ENCODE measurements at places on chromosomes 4 and X. TPM values are rescaled to one million over a fixed set of nuclear protein-coding genes. Genes with fewer than 3 reads are reported as not detected.

Gene PRDM8
- total RNA-seq: 5.9 TPM

GRCh38 chrX:126272795-126273497 is 106.9 kb upstream of the DCAF12L2 start:
- no peak for DNase-seq

Gene ANOS1
- total RNA-seq: 4.9 TPM

- DNase-seq: no peak
These were observed 152.3 kb downstream of the LRBA start for GRCh38 chr4:150862829-150863228.

Gene TLL1
- 11.5 TPM for total RNA-seq

Gene CT47C1
- not detected for total RNA-seq

Gene RAB40AL
- total RNA-seq: 3.6 TPM

Gene P2RY4
- 0.33 TPM for total RNA-seq

DNA sequence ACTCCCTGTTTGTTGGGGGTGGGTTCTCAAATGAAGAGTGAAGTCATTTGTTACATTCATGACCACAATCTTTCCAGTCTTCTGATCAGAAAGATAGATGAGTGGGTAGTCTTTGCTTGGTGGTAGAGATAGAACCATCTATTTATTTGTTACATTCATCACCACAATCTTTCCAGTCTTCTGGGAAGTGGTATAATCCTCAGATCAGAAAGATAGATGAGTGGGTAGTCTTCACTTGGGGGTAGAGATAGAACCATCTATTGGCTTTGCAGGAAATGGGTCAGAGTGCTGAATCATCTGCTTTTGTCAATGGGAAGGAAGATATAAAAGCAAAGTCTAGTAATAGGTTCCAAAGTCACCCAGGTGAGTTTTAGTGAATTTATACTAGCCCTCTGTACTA is 64.2 kb upstream of the EPGN start:
- DNase-seq: no peak

Gene CLDN22
- total RNA-seq: not detected

DNA sequence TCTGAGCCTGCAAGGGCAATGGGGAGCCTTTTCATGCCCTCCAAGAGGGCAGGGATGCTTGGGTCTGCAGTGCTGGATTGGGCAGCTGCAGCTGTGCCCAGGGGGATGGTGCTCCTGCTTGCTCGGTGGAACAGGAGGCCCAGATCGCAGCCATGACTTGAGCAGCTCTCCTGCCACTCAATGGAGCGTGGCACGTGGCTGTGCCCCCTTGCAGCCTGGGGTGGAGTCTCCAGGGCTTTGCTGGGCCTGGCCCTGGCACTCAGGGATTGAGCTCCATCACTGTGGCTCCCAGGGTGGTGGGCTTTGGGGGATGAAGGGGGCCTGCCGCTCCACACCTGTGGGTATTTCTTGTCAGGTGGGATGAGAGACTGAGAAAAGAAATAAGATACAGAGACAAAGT is 53.4 kb upstream of the IBSP start:
- DNase-seq: no peak

DNA sequence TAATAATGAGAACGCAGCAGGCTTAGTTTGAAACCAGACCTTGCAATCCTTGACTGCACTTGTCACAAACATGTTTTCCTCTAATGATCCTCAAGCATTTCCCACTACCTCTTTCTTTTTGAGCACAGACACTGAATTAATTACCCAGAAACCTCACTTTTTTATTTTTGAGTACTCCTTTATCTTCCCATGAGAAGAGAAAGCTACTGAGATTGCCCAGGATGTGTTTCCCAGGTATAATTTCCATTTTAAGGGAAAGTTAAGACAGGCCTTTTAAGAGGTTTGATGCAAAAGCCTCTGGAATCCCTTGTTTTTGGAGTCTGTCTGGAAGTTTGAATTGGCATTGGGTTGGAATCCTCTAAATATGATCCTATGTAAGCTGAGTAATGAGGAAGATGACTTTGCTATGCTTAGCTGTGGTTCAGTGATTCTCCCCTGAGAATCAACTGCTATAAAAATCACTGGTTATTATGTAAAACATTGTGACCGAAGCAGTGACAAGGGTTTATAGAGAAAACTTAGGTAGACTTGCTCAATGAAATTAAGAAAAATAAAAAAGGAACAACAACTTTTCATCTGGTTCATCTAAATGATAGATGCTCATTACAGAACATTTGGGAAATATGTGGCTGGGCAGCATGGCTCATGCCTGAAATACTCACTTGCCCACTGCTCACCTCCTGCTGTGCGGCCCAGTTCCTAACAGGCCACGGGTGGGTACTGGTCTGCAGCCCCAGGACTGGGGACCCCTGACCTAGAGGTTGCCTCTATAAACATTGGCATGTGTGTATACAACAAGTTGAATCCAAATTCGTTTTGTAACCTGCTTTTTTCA is 10.8 kb upstream of the RHOH start:
- DNase-seq: no peak

GRCh38 chr4:22045051-22045630 is 96.6 kb upstream of the KCNIP4 start:
- no peak for DNase-seq

DNA sequence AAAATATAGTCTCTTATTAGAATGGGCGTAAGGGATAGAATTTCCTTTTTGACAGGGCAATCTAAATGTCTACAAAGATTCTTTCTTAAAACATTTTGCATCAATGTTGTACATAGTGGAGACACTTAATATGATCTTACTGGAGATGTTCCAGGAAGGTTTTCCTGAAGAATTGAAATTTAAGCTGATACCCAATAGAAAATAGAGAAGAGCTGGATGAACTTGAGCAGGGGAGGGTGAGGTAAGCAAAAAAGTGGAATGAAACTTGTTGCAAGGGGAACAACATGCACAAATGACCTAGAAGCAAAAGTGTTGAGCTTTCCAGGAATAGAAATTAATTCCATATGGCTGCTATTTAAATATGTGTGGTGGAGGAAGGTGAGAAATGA is 19.7 kb downstream of the SLAIN2 start:
- DNase-seq: no peak

DNA sequence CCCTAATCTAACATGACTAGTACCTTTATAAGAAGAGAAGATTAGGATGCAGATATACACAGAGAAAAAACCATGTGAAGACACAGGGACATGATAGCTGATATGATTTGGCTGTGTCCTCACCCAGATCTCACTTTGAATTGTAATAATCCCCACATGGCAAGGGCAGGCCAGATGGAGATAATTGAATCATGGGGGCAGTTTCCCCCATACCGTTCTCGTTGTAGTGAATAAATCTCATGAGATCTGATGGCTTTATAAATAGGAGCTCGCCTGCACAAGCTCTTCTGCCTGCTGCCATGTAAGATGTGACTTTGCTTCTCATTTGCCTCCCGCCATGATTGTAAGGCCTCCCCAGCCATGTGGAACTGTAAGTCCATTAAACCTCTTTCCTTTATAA is 364.3 kb downstream of the FBXW7 start:
- no peak for DNase-seq

GRCh38 chrX:149456476-149457245 is 48.4 kb downstream of the IDS start:
- no peak for DNase-seq

Gene CDKN2AIP
- 22.2 TPM for total RNA-seq

- DNase-seq: no peak
These were observed 39.8 kb upstream of the KLHL13 start for GRCh38 chrX:118156254-118156952.

GRCh38 chr4:45770958-45771357 is 352.9 kb downstream of the GABRG1 start:
- DNase-seq: no peak

DNA sequence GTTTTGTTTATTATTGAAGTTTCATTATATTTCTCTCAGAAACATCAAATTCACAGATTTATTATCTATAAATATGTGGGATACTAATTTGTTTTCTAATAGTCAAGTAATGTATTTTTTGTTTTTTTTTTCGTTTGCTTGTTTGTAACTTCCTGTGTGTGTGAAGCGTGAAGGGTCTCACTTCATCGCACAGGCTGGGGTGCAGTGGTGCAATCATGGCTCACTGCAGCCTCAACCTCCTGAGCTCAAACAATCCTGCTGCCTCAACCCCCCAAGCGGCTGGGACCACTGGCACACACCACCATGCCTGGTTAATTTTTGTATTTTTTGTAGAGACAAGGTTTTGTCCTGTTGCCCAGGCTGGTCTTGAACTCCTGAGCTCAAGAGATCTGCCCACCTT is 55.1 kb downstream of the SH3RF1 start:
- no peak for DNase-seq

GRCh38 chrX:142977128-142977914 is 48.4 kb upstream of the SPANXN4 start:
- DNase-seq: no peak

Gene S100G
- total RNA-seq: 1.6 TPM

GRCh38 chr4:151226004-151226932 is 50.7 kb upstream of the PRSS48 start:
- DNase-seq: no peak

Gene NAP1L3
- 1.8 TPM for total RNA-seq

- DNase-seq: no peak
These were observed 335.1 kb upstream of the CLNK start for GRCh38 chr4:11019451-11020240.

Gene FAM90A26
- not detected for total RNA-seq

GRCh38 chr4:100369871-100370270 is 148.0 kb downstream of the EMCN start:
- no peak for DNase-seq

DNA sequence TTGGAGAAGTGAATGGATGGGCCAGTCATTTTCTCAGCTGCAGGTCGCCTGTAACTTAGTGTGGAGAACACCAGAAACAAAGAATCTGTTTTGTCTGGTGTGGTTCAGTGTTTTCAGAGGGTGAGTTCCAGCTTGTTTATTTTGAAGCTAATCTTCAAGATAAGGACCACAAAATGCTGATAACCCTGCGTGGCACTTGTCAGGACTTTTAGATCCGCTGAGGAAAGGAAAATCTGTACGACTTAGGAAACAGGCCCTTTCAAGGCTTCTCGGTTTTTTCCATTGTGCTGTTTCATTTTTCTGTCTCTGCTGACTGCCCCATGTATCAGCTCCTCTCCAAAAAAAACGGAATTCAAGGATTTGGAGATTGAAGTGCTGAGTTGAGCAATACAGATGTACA is 8.7 kb upstream of the ANAPC4 start:
- no peak for DNase-seq

DNA sequence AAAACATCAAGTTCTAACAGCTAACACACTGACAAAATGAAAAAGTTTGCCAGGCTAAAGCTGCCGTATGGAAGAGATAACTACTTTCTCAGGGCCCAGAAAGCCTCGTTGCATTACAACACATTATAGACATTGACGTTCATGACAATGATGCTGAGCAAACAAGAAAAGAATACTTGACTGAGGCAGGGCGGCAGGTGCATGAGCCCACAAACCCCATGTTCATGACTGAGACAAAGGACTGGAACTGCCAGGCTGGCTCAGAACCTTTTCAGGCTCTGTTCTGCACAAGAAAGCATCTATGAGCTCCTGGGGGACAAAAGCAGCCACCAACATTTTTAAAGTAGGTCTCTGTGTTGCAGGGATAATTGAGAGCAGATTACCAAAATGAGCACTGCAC is 13.6 kb downstream of the TLR6 start:
- no peak for DNase-seq

Gene ZNF711
- 14.5 TPM for total RNA-seq

- DNase-seq: peak; percentile 50
These were observed 325.5 kb upstream of the F9 start for GRCh38 chrX:139204898-139205667.

DNA sequence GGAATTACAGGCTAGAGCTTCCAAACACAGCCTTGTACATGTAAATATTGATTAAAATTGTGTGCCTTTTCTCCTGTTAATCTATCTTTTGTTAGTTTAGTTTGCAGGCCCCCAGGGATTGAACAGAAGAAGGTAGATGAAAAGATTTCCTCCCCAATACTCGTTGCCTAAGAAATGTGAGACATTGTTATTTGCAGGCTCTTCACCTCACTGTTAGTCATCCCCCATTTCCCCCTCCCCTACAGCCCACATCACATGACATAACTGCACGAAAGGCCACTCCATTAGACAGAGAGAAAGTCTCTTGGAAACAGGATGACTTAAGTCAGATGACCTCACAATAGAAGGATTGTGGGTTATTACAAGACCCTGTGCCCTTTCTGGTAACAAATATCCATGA is 13.3 kb upstream of the MID1 start:
- DNase-seq: peak; percentile 30

GRCh38 chrX:112377481-112377880 is 294.9 kb upstream of the TRPC5 start:
- DNase-seq: no peak

- no peak for DNase-seq
These were observed 1112.5 kb downstream of the TECRL start for GRCh38 chr4:63296773-63297172.

GRCh38 chr4:159420162-159421057 is 317.5 kb downstream of the RAPGEF2 start:
- no peak for DNase-seq

Gene HSFX2
- total RNA-seq: not detected

GRCh38 chrX:18578546-18578945 is 93.4 kb downstream of the RS1 start:
- DNase-seq: no peak

DNA sequence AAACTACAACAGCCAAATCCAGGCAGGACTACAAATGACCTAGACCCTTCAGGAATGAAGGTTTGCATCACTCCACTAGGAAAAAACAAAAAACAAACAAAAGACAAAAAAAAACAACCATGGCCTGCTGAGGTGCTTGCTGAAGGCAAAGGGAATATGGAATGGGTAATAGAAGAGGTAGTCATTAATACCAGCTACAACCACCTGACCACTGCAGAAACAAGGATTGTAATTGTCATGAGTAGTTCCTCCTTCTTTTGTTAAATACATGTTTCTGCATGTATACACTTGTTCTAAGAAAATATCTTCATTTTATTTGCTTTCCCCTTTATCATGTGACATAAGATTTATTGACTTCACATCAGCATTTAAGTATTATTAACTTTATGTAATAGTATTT is 409.8 kb upstream of the GRID2 start:
- no peak for DNase-seq

Gene RHOXF1
- total RNA-seq: not detected

GRCh38 chrX:75968293-75968692 is 183.2 kb upstream of the MAGEE2 start:
- no peak for DNase-seq

GRCh38 chrX:70468709-70469108 is 24.1 kb downstream of the DLG3 start:
- no peak for DNase-seq

- no peak for DNase-seq
These were observed 31.7 kb downstream of the USP9X start for GRCh38 chrX:41116948-41117347.

DNA sequence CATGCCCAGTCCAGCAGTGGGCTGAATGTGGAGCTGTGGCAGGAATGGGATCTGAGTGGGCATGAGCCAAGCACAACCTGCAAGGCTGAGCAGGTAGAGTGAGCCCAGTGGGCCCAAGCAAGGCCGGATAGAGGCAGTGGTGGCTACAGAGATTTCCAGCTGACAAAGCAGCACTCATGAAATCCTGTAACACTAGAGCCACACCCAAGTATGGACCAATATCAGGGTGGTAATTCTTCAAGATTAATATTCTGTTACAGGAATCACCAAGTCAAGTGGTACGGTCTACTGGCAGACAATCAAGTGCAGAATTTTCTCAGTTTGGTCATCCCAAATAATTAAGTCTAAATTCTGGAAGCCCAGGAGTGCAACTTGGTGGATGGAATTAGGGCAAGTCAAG is 132.4 kb upstream of the ENPEP start:
- no peak for DNase-seq

Gene PLAC1
- total RNA-seq: not detected

Data from breast epithelium (tissue), 4 donors.